Fibroblast of lung (primary cell): ENCODE measurements at places on chromosomes 4 and X. TPM values are rescaled to one million over a fixed set of nuclear protein-coding genes. Genes with fewer than 3 reads are reported as not detected.

Gene NEUROG2
- total RNA-seq, result not detected in 2 replicates

Gene SYN1
- under 0.01 and 0.17 TPM in 2 replicates for total RNA-seq

Gene AADAT
- total RNA-seq, result 2.6 and 3.5 TPM in 2 replicates

Gene MAML3
- total RNA-seq, result 2.0 and 2.1 TPM in 2 replicates

Gene NLRP2B
- total RNA-seq, result under 0.01 TPM in 1 of 2 replicates, not detected in the other

Gene GRPR
- total RNA-seq, result 0.33 TPM in 1 of 2 replicates, not detected in the other

Gene CT45A10
- total RNA-seq, result not detected in 2 replicates

Gene PNMA6A
- 3.1 and 3.3 TPM in 2 replicates for total RNA-seq

Gene SGCB
- 24.9 and 45.9 TPM in 2 replicates for total RNA-seq

Gene GPRASP3
- total RNA-seq, result 5.9 and 9.7 TPM in 2 replicates

Gene F11
- total RNA-seq, result not detected in 2 replicates

Gene YY2
- 1.0 and 2.8 TPM in 2 replicates for total RNA-seq

Gene SMR3B
- not detected in 2 replicates for total RNA-seq

Gene GPAT3
- total RNA-seq, result 2.1 and 4.1 TPM in 2 replicates

Gene TLR2
- total RNA-seq, result under 0.01 and 0.77 TPM in 2 replicates

Gene CPE
- 51.7 and 63.2 TPM in 2 replicates for total RNA-seq

Gene GRIA3
- total RNA-seq, result 1.3 and 2.3 TPM in 2 replicates

Gene LANCL3
- under 0.01 TPM in 1 of 2 replicates, not detected in the other for total RNA-seq

Gene ENPP6
- total RNA-seq, result under 0.01 and 0.17 TPM in 2 replicates

Gene ZDHHC15
- 0.17 and 0.77 TPM in 2 replicates for total RNA-seq

Gene LETM1
- total RNA-seq, result 70.4 TPM in 2 replicates

Gene GPR173
- total RNA-seq, result 2.3 and 5.6 TPM in 2 replicates

Gene C1GALT1C1
- 24.4 and 27.4 TPM in 2 replicates for total RNA-seq

Gene PALLD
- 109 and 205 TPM in 2 replicates for total RNA-seq

Gene TMPRSS11B
- total RNA-seq, result not detected in 2 replicates

Gene PDGFC
- 67.3 and 103 TPM in 2 replicates for total RNA-seq

Gene PPP4R3C
- total RNA-seq, result not detected in 2 replicates

Gene TCEAL6
- total RNA-seq, result not detected in 2 replicates

Gene LEF1
- total RNA-seq, result 1.3 and 1.8 TPM in 2 replicates

Gene HPGDS
- not detected in 2 replicates for total RNA-seq

Gene MAGEA10
- total RNA-seq, result not detected in 2 replicates

Gene SSX2
- total RNA-seq, result not detected in 2 replicates

Gene PRSS12
- 27.5 and 59.9 TPM in 2 replicates for total RNA-seq

Gene TMEM271
- total RNA-seq, result not detected in 2 replicates

Gene SRPX
- total RNA-seq, result 84.9 and 91.2 TPM in 2 replicates

Gene FAM47A
- total RNA-seq, result not detected in 2 replicates

Gene RIBC1
- 0.77 and 1.3 TPM in 2 replicates for total RNA-seq

Gene FHDC1
- 0.26 and 0.33 TPM in 2 replicates for total RNA-seq
